ENCODE measurements at places on chromosomes 16 and 17.

- DNase-seq, result no peak
Observed at GRCh38 chr16:73526011-73526804, 478.3 kb upstream of the ZFHX3 start.

GRCh38 chr16:66620429-66620795 is 15.9 kb downstream of the CMTM3 start:
- DNase-seq, result no peak

- no peak for DNase-seq
Observed at GRCh38 chr17:67481808-67482207, 104.7 kb downstream of the PITPNC1 start.

GRCh38 chr17:43784628-43785101 is 4.4 kb downstream of the CFAP97D1 start:
- DNase-seq, result no peak

GRCh38 chr16:450785-451512 is 25.5 kb downstream of the RAB11FIP3 start:
- DNase-seq, result no peak

Measured in mucosa of gallbladder (tissue), 1 donor.